Effector memory CD8-positive, alpha-beta T cell (primary cell): ENCODE measurements at places on chromosomes 2 and 18.

DNA sequence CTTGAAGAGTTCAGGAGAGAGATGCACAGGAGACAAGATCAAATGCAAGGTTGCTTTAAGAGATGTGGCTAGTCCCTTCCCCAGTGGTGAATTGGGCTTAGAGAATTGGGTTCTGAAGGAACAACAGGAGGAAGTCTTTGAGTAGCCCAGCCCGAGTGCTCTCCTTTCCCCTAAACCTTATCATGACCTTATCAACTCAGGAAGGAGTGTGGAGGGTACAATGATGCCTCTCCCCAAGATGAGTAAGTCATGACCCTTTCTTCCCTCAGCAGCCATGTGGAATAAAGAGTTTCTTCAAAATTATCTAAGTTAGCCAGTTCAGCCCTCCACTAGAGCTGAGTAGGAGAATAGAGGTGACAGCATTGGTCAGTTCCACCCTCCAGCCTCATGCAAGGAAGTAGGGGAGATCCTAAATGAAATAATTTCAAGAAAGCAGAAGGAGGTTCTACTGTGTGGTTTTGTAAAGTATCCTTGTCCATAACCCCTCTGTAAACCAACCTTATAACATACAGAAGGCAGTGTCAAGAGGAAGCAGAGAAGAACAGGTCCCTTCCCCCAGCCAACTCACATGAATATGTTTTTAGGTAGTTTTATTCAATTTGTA is 88.4 kb downstream of the ARHGAP15 start:
- DNase-seq = no peak

- no peak for DNase-seq
These were observed 10.9 kb upstream of the EIF2AK3 start for GRCh38 chr2:88638123-88638650.

DNA sequence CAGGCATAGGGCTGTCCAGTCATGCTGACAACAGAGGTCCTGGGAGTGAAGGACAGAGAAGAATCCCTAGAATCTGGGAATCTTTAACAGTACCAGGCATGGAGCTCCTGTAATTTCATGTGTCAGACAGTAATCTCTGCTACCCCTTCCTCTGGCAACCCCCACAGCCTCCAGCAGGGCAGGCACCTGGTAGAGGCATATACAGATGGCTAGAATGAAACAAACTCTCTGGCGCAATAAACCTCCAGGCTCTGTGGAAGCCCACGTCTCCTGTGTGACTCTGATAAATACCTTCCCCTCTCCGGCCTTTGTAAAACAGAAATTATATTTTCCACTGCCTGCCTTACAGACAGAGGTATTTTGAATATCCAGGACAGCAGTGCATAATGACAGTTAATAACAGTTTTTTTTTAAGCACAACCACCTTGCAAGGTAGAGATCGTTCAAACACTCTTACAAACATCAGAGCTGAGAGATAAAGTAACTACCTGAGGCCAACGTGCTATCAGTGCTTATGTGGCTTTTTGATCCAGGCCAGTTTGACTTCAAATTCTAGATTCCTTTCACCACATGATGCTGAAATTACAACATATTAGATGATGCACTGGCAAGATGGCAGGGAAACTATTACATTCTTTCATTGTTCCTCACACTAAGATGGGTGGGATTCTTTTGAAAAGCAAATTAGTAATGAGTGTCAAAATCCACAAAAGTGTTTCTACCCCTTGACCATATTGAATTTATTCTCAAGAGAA is 47.7 kb upstream of the TMEM247 start:
- DNase-seq = no peak

DNA sequence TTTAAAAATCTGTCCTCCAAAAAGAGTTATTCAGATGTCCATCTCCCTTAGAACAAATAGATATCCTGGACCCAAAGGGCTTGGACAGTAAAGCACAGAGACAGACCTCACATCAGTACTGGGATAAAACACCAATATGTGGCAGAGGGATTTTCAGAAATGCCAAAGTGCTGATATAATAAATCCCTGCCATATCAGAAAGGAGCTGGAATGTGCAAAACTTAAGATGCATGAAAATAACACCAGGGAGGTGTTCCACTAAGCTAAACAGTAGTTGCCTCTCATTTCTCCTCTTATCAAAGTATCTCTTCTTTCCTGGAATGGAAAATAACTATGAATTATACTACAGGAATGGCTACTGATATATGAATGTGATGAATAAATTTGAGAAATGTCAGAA is 13.2 kb downstream of the USP40 start:
- DNase-seq = no peak

DNA sequence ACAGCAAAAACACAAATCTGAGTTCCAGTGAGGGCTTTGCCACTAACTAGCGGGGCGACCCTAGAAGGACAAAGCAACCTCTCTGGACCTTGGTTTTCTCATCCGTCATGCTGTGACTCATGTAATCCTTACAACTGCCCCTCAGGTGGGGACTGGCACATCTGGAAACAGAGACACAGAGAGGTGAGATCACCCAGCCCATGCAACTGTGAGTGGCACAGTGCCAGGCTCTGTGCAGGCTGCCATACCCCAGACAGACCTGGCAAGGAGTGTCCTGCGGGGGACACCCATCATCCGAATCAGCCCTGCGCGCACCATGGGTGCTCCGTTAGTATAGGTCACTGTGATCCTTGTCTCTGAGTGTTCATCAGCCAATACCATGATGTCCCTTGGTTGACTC is 198.3 kb downstream of the SMAD7 start:
- no peak for DNase-seq

DNA sequence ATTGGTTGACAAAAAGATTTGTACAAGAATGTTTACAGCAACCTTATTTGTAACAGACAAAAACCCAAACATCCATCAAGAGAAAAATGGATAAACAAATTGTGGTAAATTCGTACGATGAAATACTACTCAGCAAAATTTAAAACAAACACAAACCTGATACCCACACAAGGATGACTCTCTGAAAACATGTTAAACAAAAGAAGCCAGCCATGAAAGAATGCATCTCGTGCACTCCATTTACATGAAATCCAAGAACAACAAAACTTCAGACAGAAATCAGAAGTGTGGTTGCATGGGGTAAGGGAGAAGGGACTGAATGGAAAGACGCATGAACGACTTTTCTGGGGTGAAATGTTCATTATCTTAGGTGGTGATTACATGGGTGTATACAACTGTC is 93.4 kb downstream of the SLC25A12 start:
- DNase-seq = no peak

DNA sequence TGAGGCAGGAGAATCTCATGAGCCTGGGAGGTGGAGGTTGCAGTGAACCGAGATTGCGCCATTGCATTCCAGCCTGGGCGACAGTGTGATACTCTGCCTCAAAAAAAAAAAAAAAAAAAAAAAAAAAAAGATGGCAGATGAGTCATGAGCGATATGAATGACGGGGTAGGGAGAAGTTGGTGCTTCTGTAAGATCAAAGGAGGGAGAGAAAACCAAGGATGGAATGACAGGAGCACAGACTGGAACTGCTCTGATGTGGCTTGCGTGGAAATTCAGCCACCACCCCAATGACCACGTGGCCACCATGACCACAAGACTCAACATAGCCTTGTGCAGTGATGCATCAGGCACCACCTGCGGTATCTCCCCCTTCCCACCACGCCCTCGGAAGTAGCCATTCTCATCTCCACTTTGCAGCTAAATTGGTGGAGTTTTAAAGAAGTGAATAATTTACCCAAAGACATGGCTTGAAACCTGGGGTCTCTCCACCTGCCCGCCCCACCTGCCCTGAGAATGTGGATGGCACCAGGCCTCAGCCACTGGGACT is 96.0 kb downstream of the ACKR3 start:
- no peak for DNase-seq

GRCh38 chr18:62850619-62851306 is 135.4 kb downstream of the PHLPP1 start:
- no peak for DNase-seq

- DNase-seq = no peak
These were observed 321.4 kb upstream of the SLC8A1 start for GRCh38 chr2:40773291-40773690.

GRCh38 chr2:37896319-37896718 is 28.8 kb upstream of the RMDN2 start:
- DNase-seq = no peak

DNA sequence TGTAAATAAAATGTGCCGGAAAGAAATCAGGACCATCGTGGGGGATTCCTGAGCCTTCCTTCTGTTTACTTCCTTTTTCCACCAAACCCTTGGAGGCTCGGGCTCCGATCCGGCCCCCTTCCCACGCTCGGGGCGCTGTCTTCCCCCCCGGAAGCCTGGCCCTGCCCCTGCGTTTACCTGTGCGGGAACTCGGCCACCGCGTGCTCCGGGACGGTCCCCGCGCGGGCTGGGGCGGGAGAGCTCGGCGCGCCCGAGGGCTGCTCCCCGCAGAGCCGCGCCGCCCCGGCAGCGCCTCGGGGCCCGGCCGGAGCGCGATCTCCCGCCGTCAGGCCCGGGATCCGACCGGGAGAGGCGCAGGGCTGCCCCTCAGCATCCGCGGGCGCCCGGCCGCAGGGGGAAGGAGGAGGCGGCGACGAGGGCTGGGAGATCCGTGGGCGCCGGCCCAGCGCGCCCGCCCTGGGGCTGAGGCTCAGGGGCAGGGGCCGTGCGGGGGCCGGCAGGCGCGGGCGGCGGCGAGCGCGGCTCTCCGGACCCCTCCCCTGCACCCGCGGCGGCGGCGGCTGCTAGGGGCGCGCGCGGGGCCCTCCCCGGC is 435 bp downstream of the ADCY3 start:
- DNase-seq = no peak

DNA sequence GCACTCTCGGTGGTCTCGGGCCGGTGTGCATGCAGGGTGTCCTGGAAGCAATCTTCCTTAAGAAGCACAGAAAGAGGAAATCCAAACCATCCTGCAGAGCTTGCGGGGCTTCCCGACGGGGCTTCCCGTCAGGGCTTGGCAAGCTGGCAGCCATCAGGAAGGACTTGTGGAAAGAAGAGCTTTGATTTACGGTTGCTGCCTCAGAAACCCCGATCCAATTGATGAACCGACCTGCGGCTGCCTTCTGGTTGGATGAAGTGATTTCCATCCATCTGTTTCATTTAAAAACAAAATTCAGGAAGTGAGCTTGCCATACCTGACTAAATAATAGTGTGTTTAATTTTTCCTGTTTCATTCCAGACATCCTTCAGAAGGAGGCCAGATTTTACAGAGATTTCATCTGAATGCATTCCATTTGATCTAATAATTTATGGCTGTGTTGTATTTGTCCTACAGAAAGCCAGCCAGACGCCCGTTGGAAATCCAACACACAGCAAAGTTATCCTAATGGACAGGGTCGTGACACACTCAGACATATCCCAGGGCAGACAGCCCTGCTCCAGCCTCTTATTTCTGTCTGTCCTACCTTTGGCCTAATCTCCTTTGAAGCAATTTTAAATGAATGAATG is 141.3 kb downstream of the SEPTIN10 start:
- DNase-seq = no peak

GRCh38 chr18:76479351-76480238 is 15.4 kb downstream of the ZNF516 start:
- DNase-seq = no peak

DNA sequence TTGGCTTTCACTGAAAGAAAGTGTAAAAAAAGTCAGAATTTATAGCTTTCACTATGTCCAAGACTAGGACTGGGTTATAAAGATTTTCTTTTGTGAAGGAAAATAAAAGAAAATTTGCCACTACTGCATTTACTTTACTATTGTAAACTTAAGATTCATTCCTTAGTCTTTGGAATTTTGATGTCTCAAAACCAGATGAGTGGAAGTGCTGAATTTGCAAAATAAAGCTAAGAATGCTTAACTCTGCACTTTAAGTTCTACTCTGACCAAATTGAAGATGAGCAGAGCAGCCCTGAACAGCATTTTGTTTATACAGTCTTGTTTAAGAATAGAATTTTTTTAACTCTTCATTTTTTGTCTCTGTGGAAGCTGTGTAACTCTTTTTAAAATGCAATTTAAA is 102.4 kb downstream of the ICA1L start:
- no peak for DNase-seq

GRCh38 chr2:70035344-70035844 is 51.9 kb upstream of the PCBP1 start:
- DNase-seq = no peak

DNA sequence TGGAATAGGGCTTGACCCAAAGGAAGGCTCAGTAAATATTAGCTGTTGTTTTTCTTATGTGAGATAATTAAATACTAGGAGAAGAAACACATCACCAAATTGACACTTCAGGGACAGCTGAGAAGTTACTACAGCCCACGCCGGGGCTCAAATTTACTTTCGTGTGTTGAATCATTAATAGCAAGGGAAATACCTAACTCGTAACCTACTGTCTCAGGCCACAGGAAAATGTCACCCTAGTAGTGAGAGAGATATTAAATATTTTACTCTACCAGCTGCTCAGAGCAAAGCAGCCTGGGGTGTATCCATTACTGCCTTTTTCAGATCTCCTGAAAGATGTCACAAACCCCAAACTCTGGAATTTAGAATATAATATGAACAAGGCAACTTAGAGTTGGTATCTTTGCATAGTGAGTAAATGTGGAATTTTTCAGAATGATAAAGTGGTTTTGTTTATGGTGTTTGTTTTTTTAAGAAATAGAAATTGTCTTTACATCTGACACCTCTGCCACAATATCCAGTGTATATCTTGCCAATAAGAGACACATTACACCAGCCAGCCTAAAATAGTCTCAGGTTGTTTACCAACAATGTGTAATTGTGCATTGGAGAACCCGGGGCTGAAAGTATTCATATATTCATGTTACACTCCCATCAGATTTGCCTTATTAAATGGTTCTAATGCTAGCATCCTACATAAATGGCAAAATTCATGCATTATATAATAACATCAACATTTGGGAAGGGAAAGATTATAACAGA is 48.4 kb downstream of the ATP8B1 start:
- DNase-seq = no peak

GRCh38 chr2:187158452-187158851 is 289.6 kb downstream of the CALCRL start:
- DNase-seq = no peak

GRCh38 chr2:144389151-144389929 is 130.6 kb downstream of the ZEB2 start:
- no peak for DNase-seq

DNA sequence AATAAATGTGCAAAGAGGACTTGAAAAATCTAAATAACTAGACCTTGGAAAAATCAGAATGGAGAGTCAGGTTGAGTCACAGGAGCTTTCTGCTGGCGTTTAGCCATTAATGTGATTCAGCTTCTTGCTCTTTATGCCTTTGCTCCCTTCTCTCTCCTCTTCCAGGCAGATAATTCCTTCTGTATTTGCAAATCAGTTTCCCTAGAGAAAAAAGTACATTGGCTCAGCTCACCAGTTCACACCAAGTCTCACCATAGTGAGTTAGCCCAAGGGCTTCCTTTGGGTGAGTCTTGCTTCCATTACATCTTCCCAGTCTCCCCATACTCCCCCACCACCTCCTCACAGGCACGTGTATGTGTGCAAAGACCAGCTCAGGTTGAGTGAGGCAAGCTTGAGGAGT is 73.6 kb downstream of the CYBRD1 start:
- DNase-seq = no peak

DNA sequence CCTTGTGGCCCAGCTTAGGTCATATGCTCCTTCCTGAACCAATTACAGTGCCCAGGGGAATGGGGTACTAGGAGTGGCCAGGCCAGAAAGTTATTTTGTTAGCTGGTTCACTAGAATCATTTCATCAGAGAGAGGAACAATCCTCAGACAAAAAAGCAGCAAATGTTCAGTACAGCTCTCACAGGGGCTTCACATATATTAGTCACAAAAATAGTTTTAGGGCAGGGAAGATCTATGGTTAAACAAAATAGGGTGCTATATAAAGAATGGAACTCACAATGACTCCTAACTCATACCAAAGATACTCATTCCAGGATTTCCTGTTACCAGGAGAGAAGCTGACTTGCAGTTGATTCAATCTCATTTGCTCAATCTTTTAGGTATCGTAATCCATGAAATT is 71.0 kb downstream of the CWC22 start:
- DNase-seq = no peak
